ENCODE measurements at places on chromosomes 4 and X. TPM values are rescaled to one million over a fixed set of nuclear protein-coding genes. Genes with fewer than 3 reads are reported as not detected.

The RAB41 gene
- not detected for total RNA-seq

The NUDT10 gene
- total RNA-seq: 0.20 TPM

The STS gene
- total RNA-seq: 4.2 TPM

The PRKG2 gene
- not detected for total RNA-seq

The SYNPO2 gene
- total RNA-seq: 3.6 TPM

The FRG2 gene
- total RNA-seq: not detected

The CLNK gene
- not detected for total RNA-seq

The MAGEE1 gene
- 0.18 TPM for total RNA-seq

The BEX1 gene
- 0.43 TPM for total RNA-seq

The IL2 gene
- total RNA-seq: 1.2 TPM

The GAGE12E gene
- total RNA-seq: not detected

The PPP1R2C gene
- not detected for total RNA-seq

The TMEM154 gene
- 2.1 TPM for total RNA-seq

The CLIC2 gene
- 6.0 TPM for total RNA-seq

The PTPN13 gene
- 1.4 TPM for total RNA-seq

The AFP gene
- total RNA-seq: 3.3 TPM

The IL3RA gene
- total RNA-seq: 0.40 TPM

The SPACA5 gene
- not detected for total RNA-seq

The BST1 gene
- total RNA-seq: 3.7 TPM

The NIPAL1 gene
- total RNA-seq: 11.6 TPM

The GPR119 gene
- not detected for total RNA-seq

The ADH1C gene
- 522 TPM for total RNA-seq

The ASB5 gene
- not detected for total RNA-seq

The LAP3 gene
- total RNA-seq: 67.0 TPM

The SASH3 gene
- total RNA-seq: 2.4 TPM

The PABPC4L gene
- 0.05 TPM for total RNA-seq

The SPANXD gene
- not detected for total RNA-seq

The PCDH19 gene
- total RNA-seq: 0.35 TPM

The SCRG1 gene
- not detected for total RNA-seq

Data from left lobe of liver (tissue), 2 donors.